ENCODE measurements at places on chromosomes 4 and X. TPM values are rescaled to one million over a fixed set of nuclear protein-coding genes. Genes with fewer than 3 reads are reported as not detected.

MBNL3 gene
- 33.7 TPM for total RNA-seq

ARMCX2 gene
- total RNA-seq: 2.4 TPM

RNF128 gene
- total RNA-seq: not detected

TLR3 gene
- 0.97 TPM for total RNA-seq

MND1 gene
- 24.2 TPM for total RNA-seq

All from activated CD4-positive, alpha-beta T cell treated with anti-CD3 and anti-CD28 coated beads, Interleukin-2, amount 10 ng/mL, durations not matched to agents 7 days and 5 days (primary cell).